ENCODE measurements at places on chromosomes 16 and 17.
A peak's percentile ranks its signal among the peaks of the same experiment; 100 is the strongest.

GRCh38 chr17:77352441-77352840 lies 211.7 kb downstream of the SEC14L1 start:
- DNase-seq = no peak

- DNase-seq = no peak
Measured at GRCh38 chr16:48393485-48394354, 8.5 kb upstream of the SIAH1 start.

GRCh38 chr17:29885031-29885640 lies 44.9 kb downstream of the SSH2 start:
- no peak for DNase-seq

DNA sequence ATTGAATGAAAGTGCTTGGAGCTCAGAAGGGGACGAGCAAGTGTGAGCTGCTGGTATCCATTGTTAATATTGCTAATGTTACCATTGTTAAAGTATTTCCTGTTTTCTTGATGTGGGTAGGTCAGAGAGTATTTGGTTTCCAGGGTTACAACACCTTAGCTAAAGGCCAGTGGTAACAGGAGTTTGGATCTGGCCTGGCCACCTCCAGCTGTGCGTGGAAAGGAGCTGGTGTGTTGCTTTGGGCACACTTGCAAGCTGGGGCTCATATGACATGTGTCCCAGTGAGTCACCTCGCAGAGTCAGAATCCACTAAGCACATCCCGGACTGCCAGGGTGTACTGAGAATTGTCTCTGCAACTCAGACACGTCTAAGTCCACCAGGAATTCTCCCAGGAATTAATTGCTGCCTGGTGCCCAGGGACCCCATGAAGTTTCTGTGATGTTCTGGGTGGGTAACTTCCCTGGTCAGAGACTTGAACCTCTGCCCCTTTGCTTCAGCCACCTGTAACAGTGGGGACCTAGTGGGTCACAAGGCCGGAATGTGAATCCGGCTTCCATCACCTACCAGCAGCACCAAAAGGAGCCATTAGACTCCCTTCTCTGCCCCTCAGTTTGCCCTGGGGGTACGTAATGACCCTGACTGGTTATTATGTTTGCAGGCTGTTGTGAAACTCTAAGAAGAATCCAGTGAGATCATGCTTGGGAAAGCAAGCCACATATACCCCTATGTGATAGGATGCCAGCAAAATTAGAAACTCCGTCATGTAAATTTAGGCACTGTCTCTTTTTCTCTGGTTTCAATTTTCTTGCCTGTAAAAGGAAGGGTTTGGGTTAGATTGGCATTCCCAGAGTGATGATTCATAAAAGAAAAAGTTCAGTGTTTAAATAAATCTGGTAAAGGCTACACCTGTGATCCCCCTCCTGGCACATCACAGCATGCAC lies 12.8 kb downstream of the SLC6A2 start:
- no peak for DNase-seq

- DNase-seq = no peak
Measured at GRCh38 chr16:30179195-30179594, 4.2 kb upstream of the CORO1A start.

DNA sequence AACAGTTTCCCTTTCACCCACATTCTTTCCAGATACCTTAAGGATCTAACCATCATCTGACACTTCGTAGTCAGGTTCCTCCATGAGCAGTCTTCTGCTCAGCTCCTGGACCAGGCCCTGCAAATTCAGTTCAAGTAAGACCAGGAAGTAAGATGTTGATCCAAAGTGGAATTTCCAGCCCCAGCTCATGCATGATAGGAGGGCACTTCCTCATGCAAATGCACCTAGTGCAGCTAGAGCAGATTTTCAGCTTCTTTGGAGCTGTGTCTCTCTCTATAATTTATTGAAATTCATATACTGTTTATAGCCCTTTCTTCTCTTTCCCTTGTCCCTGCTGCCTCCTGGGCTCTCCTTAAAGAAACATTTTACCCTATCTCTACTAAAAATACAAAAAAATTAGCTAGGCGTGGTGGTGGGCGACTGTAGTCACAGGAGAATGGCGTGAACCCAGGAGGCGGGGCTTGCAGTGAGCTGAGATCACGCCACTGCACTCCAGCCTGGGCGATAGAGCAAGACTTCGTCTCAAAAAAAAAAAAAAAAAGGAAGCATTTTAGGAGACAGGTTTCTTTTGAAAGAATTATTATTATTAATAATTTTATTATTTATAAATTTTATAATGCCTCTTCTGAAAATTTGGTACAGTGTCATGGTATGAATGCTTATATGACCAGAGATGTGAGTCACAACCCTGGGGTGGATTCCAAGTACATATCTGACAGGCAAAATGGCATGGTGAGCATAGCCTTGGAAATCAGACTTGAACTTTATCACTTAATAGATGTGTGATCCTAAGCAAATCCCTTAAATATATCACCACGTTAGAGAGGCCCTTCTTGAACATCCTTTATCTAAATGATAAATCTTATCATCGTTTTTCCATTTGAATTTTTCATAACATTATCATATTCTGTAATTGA lies 94.3 kb downstream of the SSH2 start:
- no peak for DNase-seq

GRCh38 chr16:18041864-18042834 lies 294.4 kb downstream of the NPIPA8 start:
- no peak for DNase-seq

GRCh38 chr16:79543219-79543618 lies 57.3 kb downstream of the MAF start:
- no peak for DNase-seq

- DNase-seq = peak; percentile 69
Measured at GRCh38 chr16:57245472-57246113, 534 bp downstream of the ARL2BP start.

GRCh38 chr16:85330694-85331188 lies 218.5 kb upstream of the CIBAR2 start:
- DNase-seq = peak; percentile 73

DNA sequence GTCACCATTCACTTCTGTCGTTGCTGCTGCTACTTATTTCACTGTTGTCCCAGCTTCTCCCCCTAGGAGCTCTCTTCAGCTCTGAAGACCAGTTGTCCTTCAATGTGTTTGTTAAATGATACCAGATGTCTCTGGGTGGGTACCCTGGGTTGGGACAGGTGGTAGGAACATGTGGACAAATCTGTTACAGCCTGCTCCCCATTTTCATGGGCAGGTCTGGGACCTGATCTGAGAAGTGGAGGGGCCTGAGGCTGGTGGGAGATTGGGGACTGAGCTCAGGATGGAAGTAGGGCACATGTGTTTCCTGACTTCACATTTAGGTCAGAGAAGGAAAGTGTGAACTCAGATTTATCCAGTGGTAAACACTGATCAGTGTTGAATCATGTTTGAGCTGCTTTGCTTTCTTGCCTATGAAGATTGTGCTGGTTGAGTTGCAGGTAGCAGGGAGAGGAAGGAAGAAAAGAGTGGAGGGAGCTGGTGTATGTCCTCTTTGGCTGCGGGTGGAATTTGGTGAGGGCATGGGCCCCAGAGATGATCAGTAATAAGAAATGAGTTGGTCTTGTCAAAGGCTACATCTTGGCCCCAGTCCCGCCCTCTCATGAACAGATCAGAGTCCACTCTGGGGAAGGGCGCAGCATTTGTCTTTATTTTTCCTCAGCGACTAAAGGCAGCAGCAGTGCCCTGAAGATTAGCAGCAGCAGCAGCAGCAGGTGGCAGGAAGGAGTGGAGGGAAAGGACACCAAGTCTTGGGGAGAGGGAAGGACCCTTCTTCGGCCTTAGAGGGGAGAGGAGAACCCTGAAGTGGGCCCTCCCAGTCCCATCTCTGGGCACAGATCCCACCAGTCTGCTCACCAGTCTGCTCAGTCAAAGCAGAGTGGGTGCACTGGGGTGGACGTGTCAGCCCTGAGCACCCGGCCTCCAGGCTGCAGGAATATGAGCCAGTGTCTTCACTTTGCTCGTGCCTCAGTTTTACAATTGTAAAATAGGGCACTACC lies 6.1 kb upstream of the EFTUD2 start:
- no peak for DNase-seq

- no peak for DNase-seq
Measured at GRCh38 chr16:19497176-19497575, 24.7 kb downstream of the GDE1 start.

- DNase-seq = no peak
Measured at GRCh38 chr16:85146922-85147651, 34.8 kb upstream of the CIBAR2 start.

DNA sequence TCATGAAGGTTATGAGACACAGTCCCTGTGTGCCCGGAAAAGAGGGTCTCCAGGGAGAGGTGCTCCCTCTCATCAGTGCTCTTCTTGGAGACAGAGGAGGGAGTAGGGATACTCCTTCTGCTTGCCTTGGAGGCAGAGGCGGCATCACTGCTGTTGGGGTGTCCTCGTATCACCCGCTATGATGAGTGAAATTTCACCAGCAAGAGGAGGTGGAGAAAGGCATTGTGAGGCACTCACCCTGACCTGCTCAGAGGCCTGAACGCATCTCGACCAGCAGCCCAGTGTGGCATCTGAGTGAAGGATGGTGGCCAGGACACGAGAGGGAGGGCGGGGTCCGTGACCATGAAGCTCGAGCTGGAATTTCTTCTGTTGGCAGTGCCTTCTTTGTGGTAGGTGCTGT lies 222.1 kb upstream of the CHMP6 start:
- DNase-seq = no peak

DNA sequence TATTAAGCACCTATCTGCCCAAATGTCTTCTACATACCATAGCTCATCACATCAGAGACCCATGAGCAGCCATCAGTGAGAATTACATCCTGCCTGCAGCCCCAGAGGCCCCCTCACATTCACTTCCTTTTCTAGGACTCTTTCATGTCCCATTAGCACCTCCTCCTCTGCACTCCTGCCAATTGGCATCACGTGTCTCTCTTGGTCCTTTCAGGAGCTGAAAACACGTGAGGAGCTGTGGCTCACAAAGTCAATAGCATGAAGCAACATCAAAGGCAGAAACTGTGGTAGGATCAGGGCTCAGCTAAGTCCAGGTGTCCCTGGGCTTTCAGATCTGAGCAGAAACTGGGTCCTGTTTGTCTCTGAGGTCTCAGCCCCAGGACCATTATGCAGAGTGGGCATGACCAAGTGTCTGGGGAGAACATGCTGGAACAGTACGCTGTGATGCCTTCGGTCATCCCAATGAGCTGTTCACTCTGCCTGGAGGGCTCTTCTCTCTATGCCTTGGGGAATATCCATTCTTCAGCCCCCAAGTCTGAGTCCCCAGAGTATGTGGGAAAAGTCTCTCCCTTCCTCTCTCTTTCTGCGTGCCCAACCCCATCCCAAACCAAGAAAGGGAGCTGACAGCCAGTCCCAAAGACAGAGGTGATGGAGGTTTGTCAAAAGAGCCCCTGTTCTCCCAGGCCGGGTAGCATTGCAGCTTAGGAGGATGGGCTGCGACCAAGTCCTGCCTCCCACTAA lies 457.0 kb upstream of the CDH5 start:
- DNase-seq = no peak

DNA sequence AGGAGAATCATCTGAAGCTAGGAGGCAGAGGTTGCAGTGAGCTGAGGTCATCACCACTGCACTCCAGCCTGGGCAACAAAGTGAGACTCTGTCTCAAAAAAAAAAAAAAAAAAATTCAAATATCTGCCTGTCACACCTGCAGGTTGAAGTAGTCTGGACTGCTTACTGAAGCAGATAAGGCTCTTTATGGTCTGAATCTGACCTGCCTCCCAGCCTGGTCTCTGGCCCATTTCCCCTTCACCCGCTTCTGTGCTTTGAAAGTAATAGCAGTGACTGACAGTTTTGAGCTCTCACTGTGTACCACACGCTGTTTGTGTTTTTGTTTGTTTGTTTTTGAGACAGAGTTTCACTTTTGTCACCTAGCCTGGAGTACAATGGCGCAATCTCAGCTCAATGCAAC lies 5.8 kb downstream of the SEZ6L2 start:
- DNase-seq = no peak

DNA sequence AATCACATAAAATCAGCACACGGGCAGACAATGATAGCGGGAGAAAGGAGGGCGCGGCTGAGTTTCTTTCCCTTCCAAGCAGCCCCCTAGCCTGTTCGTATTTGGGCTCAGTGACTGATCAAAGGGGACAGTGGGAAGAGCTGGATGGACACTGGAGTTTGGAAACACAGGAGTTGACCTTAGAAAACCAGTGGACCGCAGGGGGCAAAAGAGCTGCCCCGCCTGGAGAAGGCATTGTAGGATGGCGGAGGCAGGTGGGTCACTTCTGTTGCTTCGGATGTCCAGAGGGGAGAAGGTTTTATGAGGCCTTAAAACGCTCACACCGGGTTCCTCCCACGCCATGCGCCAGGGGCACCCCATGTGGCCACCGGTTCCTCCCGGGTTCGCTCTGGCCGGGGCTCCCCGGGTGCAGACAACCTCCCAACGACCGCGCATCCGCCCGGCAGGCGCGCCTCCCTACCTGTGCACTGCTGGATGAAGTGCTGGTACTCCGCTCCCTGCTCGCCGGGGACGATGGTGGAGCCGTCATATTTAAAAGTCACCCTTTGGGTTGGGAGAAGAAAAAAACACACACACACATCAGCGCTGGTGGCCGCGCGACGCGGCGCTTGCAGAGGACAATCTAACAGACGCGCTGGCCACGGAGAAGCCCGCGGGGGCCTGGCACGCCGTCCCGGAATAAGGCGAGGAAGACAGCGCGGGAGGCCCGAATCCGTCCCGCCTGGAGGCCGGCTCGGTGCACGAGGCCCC lies 662 bp downstream of the COTL1 start:
- DNase-seq = peak; percentile 54

- no peak for DNase-seq
Measured at GRCh38 chr17:82989881-82990280, 89.5 kb upstream of the METRNL start.

GRCh38 chr17:49288388-49288787 lies 57.8 kb upstream of the PHOSPHO1 start:
- no peak for DNase-seq

DNA sequence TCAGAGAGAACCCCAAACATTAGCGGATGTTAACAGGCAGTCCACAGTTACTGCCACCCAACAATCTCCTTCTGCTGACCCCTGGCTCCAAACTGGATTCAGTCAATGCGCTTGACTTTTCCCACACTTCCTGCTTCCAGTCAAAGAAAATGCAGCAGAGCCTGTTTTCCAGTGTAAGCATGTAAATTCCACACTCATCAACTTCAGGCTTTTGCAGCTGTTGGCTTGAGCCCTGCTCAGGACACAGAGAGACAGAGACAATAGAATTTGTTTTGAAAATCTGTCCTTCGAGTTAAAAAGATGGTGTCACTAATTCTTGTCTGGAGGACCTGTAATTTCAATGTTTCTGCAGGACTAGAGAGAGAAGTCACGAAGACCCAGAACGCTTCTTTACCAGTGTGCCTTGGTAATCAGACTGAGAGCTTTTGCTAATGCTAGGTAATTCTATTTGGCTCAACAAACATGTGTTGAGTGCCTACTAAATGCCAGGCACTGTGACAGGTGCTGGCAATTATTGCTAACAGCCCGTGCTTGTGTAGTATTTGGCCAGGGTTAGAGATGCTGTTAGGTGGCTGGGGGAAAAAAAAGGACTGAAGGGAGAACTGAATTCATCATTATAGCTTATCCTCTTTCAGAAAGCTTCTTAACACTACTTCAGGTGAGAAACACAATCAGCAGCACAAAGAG lies 32.5 kb downstream of the HOXB1 start:
- no peak for DNase-seq
